ENCODE measurements at places on chromosomes 13 and 19. TPM values are rescaled to one million over a fixed set of nuclear protein-coding genes. Genes with fewer than 3 reads are reported as not detected.
A peak's percentile ranks its signal among the peaks of the same experiment; 100 is the strongest.

DNA sequence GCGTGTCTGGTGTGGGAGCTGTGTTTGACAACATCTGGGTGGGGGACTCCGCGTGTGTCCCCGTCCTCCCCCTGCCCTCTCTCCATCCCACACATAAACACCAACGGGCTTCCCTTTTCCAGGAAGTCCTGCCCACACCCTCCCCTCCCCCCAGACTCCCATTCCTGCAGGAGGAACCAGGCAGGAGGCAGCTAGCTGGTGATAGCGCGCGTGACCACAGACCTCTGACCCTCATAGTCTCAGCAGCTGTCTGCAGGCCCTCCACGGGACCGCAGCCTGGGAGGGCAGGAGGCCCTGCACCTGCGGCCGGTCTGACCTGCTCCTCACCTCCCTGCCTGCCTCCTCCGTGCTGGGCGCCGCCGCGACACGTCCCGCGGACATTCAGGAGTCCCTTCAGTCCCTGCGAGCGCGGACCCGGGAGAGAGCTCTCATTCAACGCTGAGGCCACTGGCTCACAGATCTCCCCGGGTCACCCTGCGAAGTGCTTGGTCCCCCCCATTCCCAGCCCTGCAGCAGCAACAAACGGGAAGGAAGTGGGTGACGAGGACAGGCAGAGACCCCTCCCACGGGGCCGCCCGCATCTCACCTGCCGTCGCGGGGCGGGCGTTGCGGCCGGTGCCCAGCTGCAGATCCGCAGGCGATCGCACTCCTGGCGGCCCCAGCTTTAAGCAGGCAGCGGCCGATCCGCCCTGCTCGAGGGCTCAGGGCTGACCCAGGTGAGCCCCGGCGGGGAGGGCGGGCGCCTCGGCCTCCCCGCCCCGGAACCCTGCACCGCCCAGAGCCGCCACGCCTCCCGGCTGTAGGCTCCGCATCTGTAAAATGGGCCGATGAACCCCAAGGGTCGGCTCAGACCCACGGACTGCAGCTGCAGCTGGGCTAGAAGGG is 1.1 kb upstream of the ACP5 start:
- no peak for DNase-seq

DNA sequence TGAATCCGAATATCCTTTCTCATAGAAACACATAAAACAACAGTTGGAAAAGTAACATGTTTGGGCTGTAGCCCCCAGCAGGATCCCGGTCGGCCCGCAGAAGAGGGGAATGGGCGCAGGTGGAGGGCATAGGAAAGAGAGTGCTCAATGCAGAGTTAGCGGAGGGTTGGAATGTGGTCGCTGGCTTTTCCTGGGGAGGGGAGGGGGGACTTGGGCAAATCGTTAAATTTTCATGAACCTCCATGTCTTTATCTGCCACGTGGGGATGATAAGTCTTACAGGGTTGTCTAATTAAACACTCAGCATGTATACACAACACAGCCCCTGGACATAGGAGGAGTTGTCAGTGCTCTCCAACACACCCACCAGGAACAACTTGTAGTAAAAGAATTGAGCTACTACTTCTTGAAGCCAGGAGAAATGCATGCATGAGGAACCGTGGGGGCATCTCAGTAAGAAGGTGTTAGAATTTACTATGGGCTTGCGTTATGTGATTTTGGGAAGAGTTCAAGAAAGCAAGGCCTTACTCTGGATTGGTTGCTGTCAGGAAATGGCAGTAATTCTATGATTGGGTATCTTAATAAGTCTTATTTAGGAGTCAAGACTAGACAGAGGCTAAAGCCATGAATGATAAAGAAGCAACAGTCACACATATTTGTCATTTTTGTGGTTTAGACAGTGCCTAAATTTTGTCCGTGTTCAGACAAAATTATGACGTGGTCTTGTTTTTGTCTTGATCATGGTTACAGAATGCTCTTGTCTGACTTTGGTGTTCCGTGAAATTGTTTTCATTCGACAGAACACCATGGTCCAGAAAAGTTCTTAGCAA is 671 bp upstream of the SLC46A3 start:
- DNase-seq = no peak

ZGLP1 gene
- 1.9 TPM for polyA plus RNA-seq

DNA sequence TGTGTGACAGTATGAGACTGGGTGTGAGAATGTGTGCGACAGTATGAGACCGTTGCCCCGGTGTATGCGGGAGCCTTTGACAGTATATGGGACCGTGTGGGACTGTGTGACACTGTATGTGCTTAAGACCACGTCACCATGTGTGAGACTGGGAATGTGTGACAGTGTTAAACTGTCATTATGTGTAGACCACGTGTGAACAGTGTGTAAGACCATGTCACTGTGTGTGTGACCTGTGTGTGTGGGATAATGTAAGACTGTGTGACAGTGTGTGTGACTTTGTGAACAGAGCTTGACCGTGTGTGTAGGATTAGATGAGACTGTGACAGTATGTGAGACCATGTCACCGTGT is 549 bp downstream of the ZNF583 start:
- DNase-seq = no peak

GRCh38 chr13:106587787-106588186 is 19.9 kb upstream of the ARGLU1 start:
- DNase-seq = no peak

GRCh38 chr13:94753327-94753726 is 41.0 kb upstream of the SOX21 start:
- no peak for DNase-seq

RNF113B gene
- not detected for polyA plus RNA-seq

DNA sequence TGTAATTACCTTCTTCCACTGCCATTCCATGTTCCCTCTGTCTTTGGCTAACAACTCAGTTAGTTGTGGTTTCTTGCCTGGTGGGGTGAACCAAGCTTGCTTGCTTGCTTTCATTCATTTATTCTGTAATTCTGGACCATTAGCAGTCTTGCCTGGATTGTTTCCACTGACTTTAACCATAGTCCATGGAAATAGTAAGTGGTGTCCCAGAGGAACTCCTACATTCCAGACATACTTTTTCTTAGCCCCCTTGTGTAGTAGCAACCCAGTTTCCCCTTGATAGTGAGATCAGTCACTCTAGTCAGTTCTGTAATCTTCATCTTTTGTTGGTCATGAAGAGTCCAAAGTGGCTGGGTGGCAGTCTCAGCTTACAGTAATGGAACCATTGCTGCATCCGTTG is 23.2 kb downstream of the PDS5B start:
- DNase-seq = no peak

- DNase-seq = peak; percentile 43
Measured at GRCh38 chr19:11092181-11092538, 2.9 kb downstream of the LDLR start.

DNA sequence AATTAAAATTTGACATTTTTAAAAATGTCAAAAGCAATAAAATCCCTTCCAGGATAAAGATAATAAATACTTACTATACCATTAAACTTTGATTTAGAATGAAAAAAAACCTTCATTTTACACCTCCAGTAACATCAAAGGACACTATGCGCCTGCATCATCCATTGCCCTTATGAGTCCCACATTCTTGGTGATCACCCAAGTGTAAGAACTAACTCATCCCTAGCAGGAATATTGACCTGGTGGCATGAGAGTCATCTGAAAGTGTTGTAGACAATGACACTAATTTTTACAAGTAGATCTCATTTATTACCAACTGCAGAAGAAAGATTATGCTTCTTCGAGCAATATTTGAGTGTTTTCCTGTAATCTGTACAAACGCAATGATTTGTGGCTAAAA is 1128.9 kb downstream of the EFNB2 start:
- DNase-seq = no peak

GRK1 gene
- not detected for polyA plus RNA-seq

ZNF429 gene
- not detected for polyA plus RNA-seq

- DNase-seq = no peak
Measured at GRCh38 chr13:110044551-110045111, 258.2 kb upstream of the IRS2 start.

DNA sequence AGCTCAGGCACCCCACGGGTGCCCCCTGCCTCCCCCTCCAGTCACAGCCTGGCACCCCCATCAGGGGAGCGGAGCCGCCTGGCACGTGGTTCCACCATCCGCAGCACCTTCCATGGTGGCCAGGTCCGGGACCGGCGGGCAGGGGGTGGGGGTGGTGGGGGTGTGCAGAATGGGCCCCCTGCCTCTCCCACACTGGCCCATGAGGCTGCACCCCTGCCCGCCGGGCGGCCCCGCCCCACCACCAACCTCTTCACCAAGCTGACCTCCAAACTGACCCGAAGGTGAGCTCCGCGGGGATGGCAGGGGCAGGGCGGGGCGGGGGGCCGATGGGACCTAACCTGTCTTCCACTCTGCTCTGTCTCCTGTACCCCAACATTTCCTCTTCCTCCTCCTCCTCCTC is 25.0 kb downstream of the CKM start:
- DNase-seq = no peak

HTR2A gene
- not detected for polyA plus RNA-seq
